ENCODE measurements at places on chromosomes 2 and 18. TPM values are rescaled to one million over a fixed set of nuclear protein-coding genes. Genes with fewer than 3 reads are reported as not detected.

GRCh38 chr2:124286089-124286783, 261.1 kb downstream of the CNTNAP5 start:
- no peak for DNase-seq
- H3K36me3 ChIP-seq: no peaks in the 10 kb centered on the region
- H3K27ac ChIP-seq: no peak overlapping the region
- no peaks in the 10 kb centered on the region for H3K4me1 ChIP-seq

- no peak overlapping the region for H3K27ac ChIP-seq
- no peaks in the 10 kb centered on the region for H3K27me3 ChIP-seq
- no peaks in the 10 kb centered on the region for H3K4me1 ChIP-seq
- no peak for DNase-seq
- H3K4me3 ChIP-seq: no peak overlapping the region
These were observed 303.4 kb upstream of the NCKAP5 start for GRCh38 chr2:133871545-133872209.

Gene C18orf63
- polyA plus RNA-seq: not detected

DNA sequence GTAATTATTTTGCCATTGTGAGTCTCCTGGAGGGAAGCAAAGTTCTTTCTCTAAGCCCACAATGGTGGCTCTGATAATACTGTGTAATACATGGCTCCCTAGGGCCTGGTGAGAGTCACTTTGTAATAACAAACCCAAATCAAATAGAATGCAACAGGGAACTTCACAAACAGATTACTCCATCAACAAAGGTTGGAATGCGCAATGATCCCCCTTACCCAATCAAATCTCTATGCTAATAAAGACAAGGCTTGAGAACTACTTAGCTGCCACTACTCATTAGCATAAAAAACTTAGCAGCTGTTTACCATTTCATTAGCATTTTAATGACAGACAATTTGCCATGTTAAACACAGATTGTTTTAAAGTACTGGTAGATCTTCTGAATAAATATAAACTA, 285.6 kb upstream of the SESTD1 start:
- no peak for DNase-seq
- no peaks in the 10 kb centered on the region for H3K27me3 ChIP-seq
- H3K4me1 ChIP-seq: no peaks in the 10 kb centered on the region

GRCh38 chr2:231172025-231172424, 26.4 kb upstream of the ARMC9 start:
- H3K27me3 ChIP-seq: no peaks in the 10 kb centered on the region
- no peak overlapping the region for H3K4me3 ChIP-seq
- peaks cover 2% of the 10 kb centered on the region for H3K4me1 ChIP-seq
- DNase-seq: peak; percentile 85

DNA sequence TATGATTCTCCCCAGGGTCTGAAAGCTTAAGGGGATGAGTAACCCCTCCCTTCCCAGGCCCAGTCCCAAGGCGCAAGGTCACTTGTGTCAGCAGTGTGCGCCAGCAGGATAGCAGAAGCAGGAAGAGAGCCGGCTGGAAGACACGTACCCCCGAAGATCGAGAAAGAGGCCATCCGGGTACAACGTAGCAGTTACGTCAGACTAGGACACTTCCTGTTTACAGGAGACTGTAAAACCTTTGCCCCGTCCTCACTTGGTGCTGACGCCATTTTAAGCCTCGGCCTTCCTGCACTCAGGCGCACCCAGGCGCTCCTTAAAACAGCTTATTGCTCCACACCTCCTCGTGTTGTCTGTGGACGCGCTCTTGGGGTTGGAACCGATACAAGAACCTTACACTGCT, 6.5 kb downstream of the CRYGB start:
- H3K27me3 ChIP-seq: no peaks in the 10 kb centered on the region
- H3K4me3 ChIP-seq: no peak overlapping the region
- H3K27ac ChIP-seq: no peak overlapping the region
- no peaks in the 10 kb centered on the region for H3K4me1 ChIP-seq

Gene MAP4K4
- polyA plus RNA-seq: 61.6 TPM

GRCh38 chr18:55317324-55317723, 270.7 kb downstream of the TCF4 start:
- no peaks in the 10 kb centered on the region for H3K27me3 ChIP-seq
- no peak for DNase-seq
- no peaks in the 10 kb centered on the region for H3K36me3 ChIP-seq

GRCh38 chr18:31269566-31269965, 48.4 kb upstream of the DSG1 start:
- H3K4me1 ChIP-seq: peaks cover 9% of the 10 kb centered on the region
- no peak overlapping the region for H3K4me3 ChIP-seq
- no peaks in the 10 kb centered on the region for H3K27me3 ChIP-seq
- DNase-seq: no peak
- peak overlapping the region; percentile 48 for H3K27ac ChIP-seq

DNA sequence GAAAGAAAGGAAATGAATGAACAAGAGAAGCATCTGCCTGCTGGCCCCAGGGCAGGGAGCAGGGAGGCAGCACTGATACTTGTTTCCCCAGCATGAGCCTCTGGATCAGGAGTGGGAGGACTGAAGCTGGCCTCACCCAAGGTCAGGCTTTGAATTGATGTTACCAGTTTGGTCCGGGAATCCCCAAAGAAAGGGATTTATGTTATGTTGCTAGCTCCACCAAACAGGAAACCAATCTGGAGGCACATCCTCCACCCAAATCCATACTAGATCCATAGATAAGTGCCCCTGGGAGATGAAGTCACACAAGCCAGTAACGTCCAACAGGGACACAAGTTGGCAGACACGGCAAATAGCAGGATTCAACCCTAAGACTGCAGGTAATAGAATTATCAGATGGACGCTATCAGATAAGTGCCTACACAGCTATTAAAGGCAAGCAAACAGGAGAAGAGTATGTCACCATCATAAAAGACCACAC, 85.9 kb downstream of the MTCL1 start:
- DNase-seq: no peak
- H3K27ac ChIP-seq: no peak overlapping the region
- H3K4me1 ChIP-seq: no peaks in the 10 kb centered on the region
- no peaks in the 10 kb centered on the region for H3K27me3 ChIP-seq
- no peaks in the 10 kb centered on the region for H3K36me3 ChIP-seq

DNA sequence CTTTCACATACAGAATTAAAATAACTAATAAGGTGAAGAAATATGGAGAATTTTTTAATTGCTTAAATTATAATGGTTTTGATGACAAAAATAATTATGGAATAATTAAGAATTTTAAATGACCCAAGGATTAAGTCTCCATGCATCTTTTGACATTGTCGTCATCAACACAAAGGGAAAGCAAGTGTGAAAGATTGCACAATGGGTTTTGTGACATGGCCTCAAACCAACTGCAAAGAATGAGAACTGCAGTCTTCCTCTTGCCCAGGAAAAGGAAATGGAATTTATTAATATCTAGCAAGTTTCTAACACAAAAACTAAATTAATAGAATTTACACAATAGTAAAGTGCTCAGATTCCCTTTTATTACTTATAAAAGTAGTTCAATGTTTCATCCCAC, 329.1 kb upstream of the PKDCC start:
- no peak overlapping the region for H3K4me3 ChIP-seq
- H3K36me3 ChIP-seq: no peaks in the 10 kb centered on the region
- H3K27ac ChIP-seq: no peak overlapping the region

- no peaks in the 10 kb centered on the region for H3K27me3 ChIP-seq
- no peak for DNase-seq
- no peak overlapping the region for H3K4me3 ChIP-seq
- H3K4me1 ChIP-seq: no peaks in the 10 kb centered on the region
- no peak overlapping the region for H3K27ac ChIP-seq
- peaks cover 5% of the 10 kb centered on the region for H3K36me3 ChIP-seq
These were observed 33.3 kb downstream of the ANTXR1 start for GRCh38 chr2:69046221-69046662.

DNA sequence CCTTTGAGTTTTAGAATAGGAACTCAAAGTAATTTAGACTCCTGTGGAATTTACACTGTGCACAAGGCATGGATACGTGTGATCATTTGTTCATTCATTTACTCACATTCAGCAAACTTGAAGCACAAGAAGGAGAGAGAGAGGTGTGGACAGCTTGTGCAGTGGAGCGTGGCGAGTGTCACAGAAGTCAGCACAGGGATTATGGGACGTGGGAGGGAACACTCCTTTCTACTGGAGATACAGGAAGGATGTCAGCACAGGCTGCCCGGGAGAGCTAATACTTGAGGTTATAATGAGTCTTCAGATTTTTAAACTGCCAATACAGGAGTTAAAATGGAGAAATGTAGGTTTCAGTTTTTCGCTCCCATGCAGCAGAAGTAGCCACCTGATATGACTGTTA, 7.0 kb downstream of the FAM228A start:
- DNase-seq: no peak
- H3K4me3 ChIP-seq: no peak overlapping the region
- H3K27me3 ChIP-seq: no peaks in the 10 kb centered on the region
- H3K36me3 ChIP-seq: no peaks in the 10 kb centered on the region
- H3K4me1 ChIP-seq: no peaks in the 10 kb centered on the region

DNA sequence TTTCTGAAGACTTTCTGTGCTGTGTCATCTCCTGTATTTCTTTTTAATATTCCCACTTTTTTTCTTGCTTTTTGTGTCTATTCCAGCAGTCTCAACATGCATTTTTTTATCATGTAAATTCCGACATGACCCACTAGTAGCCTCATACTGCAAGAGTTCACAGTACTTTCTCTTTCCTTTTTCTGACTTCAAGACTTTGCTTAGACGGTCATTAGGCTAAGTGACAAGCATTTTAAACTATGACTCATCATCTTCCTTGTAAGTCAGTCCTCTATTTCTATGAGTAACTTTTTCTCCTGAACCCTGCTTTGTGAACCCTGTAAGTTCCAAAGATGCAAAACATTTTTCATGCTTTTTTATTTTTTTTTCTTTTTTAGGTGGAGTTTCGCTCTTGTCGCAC, 381.2 kb downstream of the TXNL1 start:
- no peaks in the 10 kb centered on the region for H3K27me3 ChIP-seq
- H3K27ac ChIP-seq: no peak overlapping the region
- DNase-seq: no peak
- no peaks in the 10 kb centered on the region for H3K36me3 ChIP-seq
- H3K4me3 ChIP-seq: no peak overlapping the region

GRCh38 chr2:187483537-187483936, 35.5 kb upstream of the CALCRL start:
- H3K4me3 ChIP-seq: no peak overlapping the region
- H3K27me3 ChIP-seq: no peaks in the 10 kb centered on the region
- no peaks in the 10 kb centered on the region for H3K4me1 ChIP-seq
- no peaks in the 10 kb centered on the region for H3K36me3 ChIP-seq
- no peak overlapping the region for H3K27ac ChIP-seq

GRCh38 chr18:69000366-69000765, 202.5 kb downstream of the CCDC102B start:
- no peaks in the 10 kb centered on the region for H3K36me3 ChIP-seq
- DNase-seq: no peak
- H3K27ac ChIP-seq: no peak overlapping the region
- no peaks in the 10 kb centered on the region for H3K4me1 ChIP-seq
- H3K4me3 ChIP-seq: no peak overlapping the region

GRCh38 chr2:225004597-225004996, 37.7 kb downstream of the DOCK10 start:
- H3K36me3 ChIP-seq: no peaks in the 10 kb centered on the region
- peaks cover 6% of the 10 kb centered on the region for H3K27me3 ChIP-seq
- no peaks in the 10 kb centered on the region for H3K4me1 ChIP-seq
- H3K27ac ChIP-seq: no peak overlapping the region
- no peak overlapping the region for H3K4me3 ChIP-seq

Gene RTP5
- polyA plus RNA-seq: not detected

DNA sequence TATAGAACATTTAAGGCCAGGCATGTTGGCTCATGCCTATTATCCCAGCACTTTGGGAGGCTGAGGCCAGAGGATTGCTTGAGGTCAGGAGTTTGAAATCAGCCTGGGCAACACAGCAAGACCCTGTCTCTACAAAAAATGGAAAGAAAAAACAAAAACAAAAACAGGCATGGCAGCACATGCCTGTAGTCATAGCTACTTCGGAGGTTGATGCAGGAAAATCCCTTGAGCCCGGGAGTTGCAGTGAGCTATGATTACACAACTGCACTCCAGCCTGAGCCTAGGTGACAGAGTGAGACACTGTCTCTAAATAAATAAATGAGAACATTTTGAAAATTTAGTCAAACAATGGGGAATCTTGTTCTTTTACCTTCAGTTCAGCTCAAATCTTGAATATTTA, 12.1 kb upstream of the YES1 start:
- no peaks in the 10 kb centered on the region for H3K27me3 ChIP-seq
- DNase-seq: no peak
- no peak overlapping the region for H3K27ac ChIP-seq
- no peaks in the 10 kb centered on the region for H3K4me1 ChIP-seq
- no peaks in the 10 kb centered on the region for H3K36me3 ChIP-seq

DNA sequence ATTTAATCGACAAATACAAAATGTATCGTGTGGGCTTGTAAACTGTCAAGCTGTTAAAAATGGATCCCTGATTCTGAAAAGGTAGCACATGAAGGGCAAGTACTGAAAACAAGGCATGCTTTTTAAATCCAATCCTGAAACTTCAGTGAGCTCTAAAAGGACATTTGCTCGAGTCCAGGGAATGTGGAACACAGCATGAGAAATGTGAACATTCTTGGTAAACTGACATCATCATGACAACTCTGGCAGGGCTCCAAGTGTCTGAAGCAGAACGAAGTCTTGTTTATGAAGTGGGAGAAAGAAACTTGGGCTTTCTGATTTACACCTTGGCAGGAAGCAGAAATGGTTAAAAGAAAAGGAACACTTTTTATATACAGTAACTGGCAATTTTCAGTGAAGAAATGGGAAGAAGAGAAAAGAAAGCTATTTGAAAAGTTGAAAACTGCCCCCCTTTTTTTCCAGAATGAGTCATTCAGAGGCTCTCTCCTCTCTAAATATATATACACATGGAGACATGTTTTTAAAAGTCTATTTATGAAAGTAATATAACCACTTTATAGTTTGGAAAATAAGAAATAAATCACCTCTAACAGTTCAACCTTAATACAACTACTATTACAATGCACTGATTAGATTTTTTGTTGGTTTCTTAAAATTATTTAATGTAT, 120.8 kb downstream of the GAREM1 start:
- H3K36me3 ChIP-seq: no peaks in the 10 kb centered on the region
- peak; percentile 98 for DNase-seq
- H3K27me3 ChIP-seq: no peaks in the 10 kb centered on the region
- H3K4me3 ChIP-seq: no peak overlapping the region

DNA sequence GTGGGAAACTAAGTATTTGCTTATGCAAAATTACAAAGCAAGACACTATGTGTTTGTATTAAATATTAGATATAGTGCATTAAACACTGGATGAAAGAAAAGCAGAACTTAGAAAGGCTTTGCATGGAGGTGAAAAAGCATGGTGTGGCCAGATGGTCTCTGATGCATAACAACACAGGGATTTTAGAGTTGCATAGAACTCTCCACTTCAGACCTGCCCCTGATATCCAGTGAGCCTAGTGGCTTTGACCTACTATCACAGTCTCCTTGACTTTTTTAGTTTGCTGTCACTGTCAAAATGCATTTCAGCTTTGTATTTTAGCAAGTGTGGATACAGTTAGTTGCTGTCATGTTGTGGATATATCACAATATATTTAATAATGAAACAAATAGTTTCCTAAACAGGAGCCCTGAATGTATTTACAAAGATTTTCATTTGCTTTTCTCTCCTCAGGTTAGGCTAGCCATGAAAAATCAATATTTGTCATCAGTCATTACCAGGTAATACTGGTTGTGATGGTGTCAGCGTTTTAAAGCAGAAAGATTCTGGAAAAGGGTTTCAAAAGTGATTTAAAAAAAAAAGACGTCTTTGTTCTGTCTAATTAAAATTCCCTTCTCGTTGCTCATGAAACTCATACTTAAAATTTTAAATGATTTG, 5.2 kb downstream of the CSRNP3 start:
- H3K4me1 ChIP-seq: peaks cover 35% of the 10 kb centered on the region
- H3K4me3 ChIP-seq: no peak overlapping the region
- no peaks in the 10 kb centered on the region for H3K36me3 ChIP-seq
- H3K27me3 ChIP-seq: no peaks in the 10 kb centered on the region
- DNase-seq: peak; percentile 20

All from cardiac muscle cell (in vitro differentiated cells and primary cell).